Testis (tissue), 5 donors: ENCODE measurements at places on chromosomes 16 and 17.
A peak's percentile ranks its signal among the peaks of the same experiment; 100 is the strongest.

GRCh38 chr16:83517398-83517797 lies 290.4 kb upstream of the HSBP1 start:
- DNase-seq, result peak; percentile 53

- DNase-seq, result no peak
These were observed 42.5 kb upstream of the KSR1 start for GRCh38 chr17:27413792-27414191.

GRCh38 chr17:74027444-74027843 lies 176.0 kb upstream of the RPL38 start:
- no peak for DNase-seq

GRCh38 chr16:26261621-26262020 lies 569.9 kb downstream of the HS3ST4 start:
- DNase-seq, result no peak

DNA sequence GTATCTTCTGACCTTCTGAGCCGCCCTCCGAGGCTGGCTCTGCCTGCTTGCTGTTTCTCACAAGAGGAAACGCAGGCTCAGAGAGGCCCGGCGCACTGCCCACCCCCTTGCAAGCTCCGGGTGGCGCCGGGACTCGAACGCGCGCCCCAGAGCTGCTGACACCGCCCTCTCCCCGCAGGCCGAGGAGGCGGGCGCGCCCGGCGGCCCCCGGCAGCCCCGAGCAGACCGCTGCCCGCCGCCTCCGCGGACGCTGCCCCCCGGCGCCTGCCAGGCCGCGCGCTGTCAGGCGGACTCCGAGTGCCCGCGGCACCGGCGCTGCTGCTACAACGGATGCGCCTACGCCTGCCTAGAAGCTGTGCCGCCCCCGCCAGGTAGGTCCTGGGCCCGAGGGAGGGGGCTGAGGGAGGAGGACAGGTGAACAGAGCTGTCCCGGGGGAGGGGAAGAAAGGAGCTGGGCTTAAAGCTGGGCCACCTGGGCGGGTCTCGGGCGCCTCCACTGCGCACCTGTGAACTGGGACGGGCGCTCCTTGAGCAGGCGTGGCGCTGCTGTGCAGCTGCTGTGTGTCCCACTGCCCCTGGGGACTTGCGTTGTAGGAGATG lies 18.2 kb downstream of the WFDC1 start:
- peak; percentile 55 for DNase-seq

DNA sequence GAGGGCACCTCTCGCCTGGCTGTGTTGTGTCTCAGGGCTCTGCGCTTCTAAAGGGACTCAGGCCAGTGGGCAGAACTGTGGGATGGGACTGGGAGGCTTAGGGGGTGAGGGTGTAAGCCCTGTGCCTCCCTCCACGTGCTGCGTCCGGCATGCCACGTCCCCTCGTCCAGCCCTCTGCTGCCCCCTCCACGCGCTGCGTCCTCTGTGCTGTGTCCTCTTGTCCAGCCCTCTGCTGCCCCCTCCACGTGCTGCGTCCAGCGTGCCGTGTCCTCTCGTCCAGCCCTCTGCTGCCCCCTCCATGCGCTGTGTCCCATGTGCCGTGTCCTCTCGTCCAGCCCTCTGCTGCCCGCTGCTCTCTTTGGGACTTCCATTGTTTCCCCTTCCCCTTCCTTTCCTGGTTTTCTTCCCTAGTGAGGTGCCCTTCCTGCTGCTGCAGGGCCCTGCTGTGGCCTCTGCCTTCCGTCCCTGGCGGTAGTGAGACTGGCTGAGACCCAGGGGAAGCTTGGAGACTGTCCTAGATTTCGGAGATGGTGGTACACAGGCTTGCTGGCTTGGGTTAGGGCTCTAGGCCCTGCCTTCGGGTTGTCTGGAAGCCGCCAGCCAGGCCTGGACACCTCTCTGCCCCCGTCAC lies 6.4 kb upstream of the ZNF750 start:
- no peak for DNase-seq

- peak; percentile 42 for DNase-seq
These were observed 1367.6 kb upstream of the CDH8 start for GRCh38 chr16:63403792-63404191.

- DNase-seq, result no peak
These were observed 83.6 kb downstream of the CACNG1 start for GRCh38 chr17:67127925-67128324.

DNA sequence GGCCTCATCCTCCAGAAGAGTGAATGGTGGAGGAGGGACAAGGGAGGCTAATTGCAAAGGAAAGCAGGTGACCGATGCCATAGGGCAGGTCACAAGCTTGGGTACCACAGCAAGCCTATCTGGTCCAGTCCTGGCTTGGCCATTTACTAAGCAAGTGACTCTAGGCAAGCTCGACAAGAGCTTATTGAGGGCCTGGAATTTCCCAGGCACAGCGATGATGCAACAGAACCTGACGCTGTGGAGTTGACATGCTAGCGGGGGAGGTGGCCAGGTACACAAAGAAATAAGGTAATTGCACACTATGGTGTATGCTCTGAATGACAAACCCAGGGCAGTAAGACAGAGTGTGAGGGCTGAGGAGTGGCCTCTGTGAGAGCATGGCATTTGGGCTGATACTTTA lies 98.5 kb downstream of the PGS1 start:
- DNase-seq, result no peak

GRCh38 chr16:3485097-3485745 lies 10.1 kb downstream of the C16orf90 start:
- no peak for DNase-seq

GRCh38 chr17:42677921-42678781 lies 1.4 kb upstream of the PLEKHH3 start:
- peak; percentile 93 for DNase-seq

DNA sequence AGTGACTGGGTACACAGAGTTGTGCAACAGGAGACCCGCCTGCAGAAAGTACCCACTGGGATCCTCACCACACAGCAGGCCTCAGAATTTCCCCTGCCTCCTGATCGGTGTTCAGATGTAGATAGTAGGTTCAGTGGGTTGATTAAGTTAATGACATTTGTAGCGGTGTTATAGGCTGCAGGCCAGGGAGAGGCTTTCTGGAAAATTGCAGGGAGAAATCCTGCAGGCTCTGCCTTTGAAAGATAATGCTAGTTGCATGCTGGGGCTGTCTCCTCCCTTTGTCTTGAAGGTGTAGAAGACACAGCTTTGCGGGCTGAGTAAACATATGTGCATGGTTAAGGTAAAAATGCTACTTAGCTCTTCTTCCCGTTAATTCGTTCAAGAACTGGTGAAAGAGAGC lies 406.3 kb upstream of the RBFOX1 start:
- DNase-seq, result no peak

DNA sequence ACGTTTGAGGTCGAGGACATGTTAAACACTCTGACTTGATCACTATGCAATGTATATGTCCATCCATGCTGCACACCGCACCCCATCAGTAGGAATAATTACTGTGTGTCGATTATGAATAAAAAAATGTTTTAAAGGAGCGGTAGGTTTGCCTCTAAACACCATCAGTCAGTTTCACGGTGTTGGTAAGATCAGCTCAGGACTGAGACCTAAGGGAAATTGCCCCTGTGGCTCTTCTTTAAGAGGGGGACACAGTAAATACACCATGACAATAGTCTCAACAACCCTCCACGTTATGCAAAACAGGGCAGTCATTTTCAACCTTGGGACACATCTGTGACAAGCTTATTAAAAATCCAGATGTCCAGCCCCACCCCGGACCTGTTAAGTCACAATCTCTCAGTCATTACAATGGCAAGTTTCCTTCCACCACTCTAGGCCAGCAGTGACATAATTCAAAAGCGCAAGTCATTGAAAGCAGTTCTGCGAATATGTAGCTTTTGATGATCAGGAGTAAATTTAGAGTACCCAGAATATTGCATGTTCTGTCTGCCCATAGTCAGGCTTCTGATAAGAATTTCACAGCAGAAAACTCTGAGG lies 1.2 kb downstream of the ATMIN start:
- DNase-seq, result no peak

DNA sequence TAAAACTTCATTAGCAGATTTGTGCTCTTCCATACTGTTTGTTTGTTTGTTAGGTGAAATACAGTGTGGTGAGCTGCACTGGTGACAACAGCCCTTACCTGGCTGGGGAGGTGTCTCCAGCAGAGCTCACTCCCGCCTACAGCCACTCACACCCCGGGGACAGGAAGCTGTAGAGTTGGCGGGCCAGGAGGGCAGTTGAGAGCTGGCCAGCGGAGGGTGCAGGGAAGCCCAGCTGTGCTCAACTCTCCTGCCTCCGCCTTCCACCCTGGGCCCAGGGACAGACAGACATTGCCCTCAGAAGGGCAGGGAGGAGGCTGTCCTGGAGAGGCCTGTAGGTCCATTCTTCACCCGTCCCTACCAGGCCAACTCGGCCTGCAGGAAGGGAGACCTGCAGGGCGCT lies 48.6 kb upstream of the PVALEF start:
- DNase-seq, result no peak

DNA sequence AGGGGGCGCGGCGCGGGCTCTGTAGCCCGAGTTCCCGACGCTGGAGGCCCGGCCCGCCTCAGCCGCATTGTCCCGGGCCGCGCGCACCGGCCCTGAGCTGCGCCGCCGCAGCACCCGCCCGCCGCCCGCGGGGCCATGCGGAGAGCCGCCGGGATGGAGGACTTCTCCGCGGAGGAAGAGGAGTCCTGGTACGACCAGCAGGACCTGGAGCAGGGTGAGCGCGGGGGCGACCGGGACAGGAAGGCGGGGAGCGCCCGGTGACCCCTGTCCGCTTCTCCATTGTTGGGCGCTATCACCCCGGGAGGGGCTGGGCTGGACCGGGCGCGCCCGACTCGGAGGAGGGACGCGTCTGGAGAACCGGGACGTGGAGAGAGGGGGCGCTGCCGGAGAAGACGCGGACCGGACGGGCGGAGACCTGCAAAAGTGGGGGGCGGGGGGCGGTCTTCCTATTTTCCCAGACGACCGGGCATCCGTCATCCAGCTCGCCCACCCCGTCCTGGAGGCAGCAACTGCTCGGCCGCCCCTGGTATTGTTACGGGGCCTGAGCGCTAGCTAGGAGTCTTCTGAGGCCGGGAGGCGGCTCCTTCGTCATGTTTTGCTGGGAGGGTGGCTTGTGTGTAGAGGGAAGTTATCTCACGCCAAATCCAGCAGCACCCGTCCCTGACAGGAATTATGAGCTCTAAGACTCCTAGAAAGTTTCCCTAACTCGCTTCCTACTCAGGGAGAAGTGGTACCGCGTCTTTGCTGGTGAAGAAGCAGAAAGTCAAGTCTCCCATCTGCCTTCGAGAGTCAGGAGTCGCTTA lies 678 bp downstream of the CDR2L start:
- DNase-seq, result peak; percentile 85

DNA sequence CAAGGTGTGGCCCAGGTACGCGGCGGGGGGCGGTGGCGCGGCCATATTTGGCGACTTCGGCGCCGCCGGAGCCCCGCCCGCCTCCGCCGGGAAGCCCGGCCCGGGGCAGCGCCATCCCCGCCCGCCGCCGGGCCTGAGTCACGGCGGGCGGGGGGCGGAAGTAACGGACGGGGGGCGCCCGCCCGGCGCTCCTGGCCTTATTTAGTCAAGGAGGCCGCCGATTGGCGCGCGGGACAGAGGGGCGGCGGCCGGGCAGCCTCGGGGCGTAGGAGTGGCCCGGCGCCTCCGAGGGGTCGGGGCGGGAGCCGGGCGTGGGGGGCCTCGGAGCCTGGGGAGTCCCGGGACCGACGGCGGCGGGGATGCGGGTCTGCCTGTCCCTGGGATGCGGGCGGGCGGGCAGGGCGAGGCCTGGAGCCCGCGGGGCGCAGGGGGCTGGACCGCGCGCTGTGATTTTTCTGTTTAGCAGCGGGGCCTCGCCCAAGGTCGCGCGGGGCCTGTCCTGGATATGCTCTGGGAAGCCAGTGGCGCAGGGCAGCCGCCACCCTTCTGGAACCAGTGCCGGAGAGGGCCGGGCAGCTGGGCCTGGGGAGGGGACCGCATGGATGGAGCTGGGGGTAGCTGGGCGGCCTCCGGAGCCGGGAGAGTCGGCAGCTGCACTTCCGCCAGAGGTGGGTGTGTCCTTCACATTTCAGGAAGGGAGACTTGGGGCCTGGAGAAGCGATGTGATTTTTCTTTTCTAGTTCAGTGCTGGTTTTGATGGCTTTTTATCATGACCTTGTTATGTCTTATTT lies 2.3 kb upstream of the ACTG1 start:
- peak; percentile 83 for DNase-seq

- DNase-seq, result no peak
These were observed 39.5 kb downstream of the RAP1GAP2 start for GRCh38 chr17:2835780-2836179.

- peak; percentile 36 for DNase-seq
These were observed 4.0 kb downstream of the SRCIN1 start for GRCh38 chr17:38601539-38602351.

GRCh38 chr16:57899771-57900661 lies 70.9 kb downstream of the CNGB1 start:
- peak; percentile 88 for DNase-seq

GRCh38 chr16:17358846-17359245 lies 111.9 kb downstream of the XYLT1 start:
- DNase-seq, result no peak

DNA sequence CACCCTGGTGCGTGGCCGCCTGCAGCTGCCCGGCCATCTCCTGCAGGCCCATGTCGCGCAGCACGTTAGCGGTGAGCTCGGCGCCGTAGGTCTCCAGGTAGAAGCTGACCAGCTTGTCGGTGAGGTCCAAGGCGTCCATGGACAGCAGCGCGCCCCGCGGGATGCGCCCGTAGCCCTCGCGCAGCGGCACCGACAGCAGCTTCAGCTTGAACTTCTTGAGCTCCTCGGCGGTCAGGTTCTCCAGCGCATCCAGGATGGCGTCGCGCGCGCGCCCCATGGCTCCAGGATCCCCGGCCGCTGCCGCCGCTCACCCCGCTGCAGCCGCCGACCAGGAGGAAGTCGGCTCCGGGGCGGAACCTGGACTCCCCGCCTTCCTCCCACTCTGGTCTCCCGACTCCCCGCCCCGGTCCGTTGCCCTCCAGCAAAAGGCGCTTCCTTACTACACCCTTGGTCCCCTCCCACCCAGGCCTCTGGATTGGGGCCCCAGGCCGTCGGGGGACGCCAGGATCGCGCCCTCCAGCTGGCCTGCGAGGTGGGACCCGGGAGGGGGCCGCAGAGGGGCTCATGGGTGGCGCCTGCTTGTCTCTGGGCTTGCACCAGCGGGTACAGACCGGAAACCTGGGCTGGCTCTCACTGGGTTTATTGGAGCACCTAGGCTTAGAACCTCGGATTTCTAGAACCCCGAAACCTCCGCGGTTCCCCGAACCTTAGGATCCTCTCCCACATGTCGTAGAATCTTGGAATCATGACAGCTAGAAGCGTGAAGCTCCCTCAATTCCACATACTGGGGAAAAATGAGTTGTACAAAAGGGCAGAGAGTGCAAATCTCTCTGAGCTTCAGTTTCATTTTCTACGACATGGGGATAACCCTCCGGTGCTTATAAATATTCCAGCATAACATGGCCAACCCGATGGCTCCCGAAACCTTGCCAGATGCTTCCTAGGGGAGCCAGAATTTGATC lies at the start of gene PYCARD:
TSS of gene PYCARD (minus strand) at position 347 of the 962 bp plus-strand sequence. CDS start at position 277, 70 bp downstream.
- DNase-seq, result peak; percentile 33

- DNase-seq, result no peak
These were observed 12.3 kb upstream of the SPAG9 start for GRCh38 chr17:51132964-51133319.

- DNase-seq, result peak; percentile 69
These were observed 6.9 kb downstream of the MYCBPAP start for GRCh38 chr17:50514936-50515702.
